ENCODE measurements at places on chromosomes 16 and 17. TPM values are rescaled to one million over a fixed set of nuclear protein-coding genes. Genes with fewer than 3 reads are reported as not detected.

Gene RAC3
- total RNA-seq, result not detected

Gene CD300A
- total RNA-seq, result 3.1 TPM

- H3K36me3 ChIP-seq, result no peaks in the 10 kb centered on the region
- H3K4me1 ChIP-seq, result no peaks in the 10 kb centered on the region
- no peak overlapping the region for H3K4me3 ChIP-seq
- H3K27me3 ChIP-seq, result no peaks in the 10 kb centered on the region
- no peak overlapping the region for H3K27ac ChIP-seq
- no peak for DNase-seq
These were observed 185.3 kb downstream of the CCDC182 start for GRCh38 chr17:57559634-57560318.

Gene CXCL16
- 30.9 TPM for total RNA-seq

- no peak overlapping the region for H3K4me3 ChIP-seq
- DNase-seq, result no peak
- H3K27me3 ChIP-seq, result no peaks in the 10 kb centered on the region
- peaks cover 16% of the 10 kb centered on the region for H3K4me1 ChIP-seq
- no peaks in the 10 kb centered on the region for H3K36me3 ChIP-seq
These were observed 46.4 kb downstream of the MYH11 start for GRCh38 chr16:15810411-15810810.

- peak overlapping the region; percentile 91 for H3K27ac ChIP-seq
- DNase-seq, result no peak
- no peaks in the 10 kb centered on the region for H3K27me3 ChIP-seq
- peaks cover 22% of the 10 kb centered on the region for H3K36me3 ChIP-seq
- H3K4me1 ChIP-seq, result peaks cover 77% of the 10 kb centered on the region
These were observed 14.3 kb upstream of the NAGLU start for GRCh38 chr17:42521666-42522262.

- peaks cover 33% of the 10 kb centered on the region for H3K4me1 ChIP-seq
- no peak overlapping the region for H3K4me3 ChIP-seq
- H3K27me3 ChIP-seq, result no peaks in the 10 kb centered on the region
These were observed 16.7 kb upstream of the TOB1 start for GRCh38 chr17:50882851-50883250.

Gene TOM1L1
- 134 TPM for total RNA-seq

GRCh38 chr17:51065466-51065865, 55.2 kb downstream of the SPAG9 start:
- no peaks in the 10 kb centered on the region for H3K4me1 ChIP-seq
- no peak for DNase-seq
- H3K36me3 ChIP-seq, result no peaks in the 10 kb centered on the region

Gene ITGA2B
- total RNA-seq, result under 0.01 TPM
